DMS79 (cell line): ENCODE measurements at places on chromosomes 6 and 20.
A peak's percentile ranks its signal among the peaks of the same experiment; 100 is the strongest.

DNA sequence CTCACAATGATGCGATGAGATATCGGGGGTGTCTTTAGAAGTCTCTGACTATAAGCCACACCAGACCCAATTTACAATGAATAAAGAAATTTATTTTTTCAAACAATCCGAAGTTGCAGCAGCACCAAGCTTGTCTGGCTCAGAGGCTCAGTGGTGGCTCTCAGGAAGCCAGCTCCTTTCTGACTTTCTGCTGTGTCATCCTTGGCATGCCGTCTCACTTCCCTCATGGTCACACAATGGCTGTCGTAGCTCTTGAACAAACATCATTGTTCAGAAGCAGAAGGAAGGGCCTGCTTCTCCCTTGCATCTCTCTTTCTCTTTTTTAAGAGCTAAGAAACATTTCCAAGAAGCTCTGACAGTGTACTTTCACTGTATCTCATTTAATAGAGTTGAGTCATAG, 299.0 kb downstream of the DOK5 start:
- no peak for DNase-seq

DNA sequence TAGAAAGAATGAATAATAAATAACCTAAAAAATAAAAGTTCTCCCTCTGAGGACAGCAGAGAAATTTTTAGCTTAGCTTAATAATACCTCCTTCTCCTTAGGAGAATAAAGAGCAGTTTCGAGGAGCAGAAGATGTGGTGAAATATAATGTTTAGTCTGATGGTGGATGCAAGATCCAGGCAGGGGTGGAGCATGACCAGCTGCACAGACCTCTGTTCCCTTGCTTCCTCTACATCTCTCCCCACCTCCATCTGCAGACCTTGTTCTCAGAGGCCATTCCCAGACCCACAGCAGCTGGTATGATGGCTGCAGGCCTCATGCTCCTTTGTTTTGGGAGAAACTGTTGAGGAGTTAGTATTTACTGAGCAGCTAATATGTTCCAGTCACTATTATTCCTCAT, 1.5 kb downstream of the BTN3A2 start:
- DNase-seq, result no peak

- peak; percentile 2 for DNase-seq
Measured at GRCh38 chr6:4281341-4282293, 146.2 kb upstream of the ECI2 start.

GRCh38 chr6:51495610-51496396, 591.6 kb downstream of the PKHD1 start:
- DNase-seq, result no peak

- peak; percentile 79 for DNase-seq
Measured at GRCh38 chr6:33696548-33697518, 14.7 kb downstream of the UQCC2 start.

- DNase-seq, result no peak
Measured at GRCh38 chr20:10854976-10855375, 181.2 kb upstream of the JAG1 start.

DNA sequence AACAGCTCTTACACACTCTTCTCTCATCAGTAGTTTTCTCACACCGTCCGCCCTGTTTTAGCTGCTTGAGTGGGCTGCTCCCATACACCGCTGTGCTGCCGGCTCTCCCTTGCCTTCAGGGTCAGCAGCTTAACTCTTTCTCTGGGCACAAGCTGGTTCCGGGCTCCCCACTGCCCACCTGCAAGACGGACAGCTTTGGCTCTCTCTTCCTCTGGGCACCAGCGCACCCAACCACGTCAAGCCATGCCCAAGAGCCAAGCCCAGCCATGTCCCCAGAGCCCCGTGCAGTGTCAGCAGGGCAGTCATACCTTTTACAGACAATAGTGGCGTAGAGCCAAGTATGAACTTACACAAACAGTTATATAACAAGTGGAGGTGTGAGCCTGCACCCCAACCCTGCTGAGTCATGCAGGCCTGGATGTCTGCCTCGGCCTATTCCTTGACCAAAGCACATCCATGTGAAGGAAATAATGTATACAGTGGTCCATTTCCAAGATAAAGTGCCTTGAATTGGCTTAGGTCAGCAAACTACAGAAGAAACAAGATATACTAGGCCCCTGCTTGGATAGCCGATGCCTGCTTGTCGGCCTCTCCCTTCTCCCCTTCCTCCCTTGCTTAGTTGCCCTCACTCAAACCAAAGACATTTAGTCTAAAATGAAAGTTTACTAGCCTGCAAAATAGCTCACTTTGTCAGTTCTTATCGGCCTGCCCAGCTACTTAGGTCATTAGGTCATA, 89.3 kb downstream of the JPH2 start:
- DNase-seq, result no peak

- no peak for DNase-seq
Measured at GRCh38 chr20:63737945-63738686, 1.5 kb upstream of the SLC2A4RG start.

DNA sequence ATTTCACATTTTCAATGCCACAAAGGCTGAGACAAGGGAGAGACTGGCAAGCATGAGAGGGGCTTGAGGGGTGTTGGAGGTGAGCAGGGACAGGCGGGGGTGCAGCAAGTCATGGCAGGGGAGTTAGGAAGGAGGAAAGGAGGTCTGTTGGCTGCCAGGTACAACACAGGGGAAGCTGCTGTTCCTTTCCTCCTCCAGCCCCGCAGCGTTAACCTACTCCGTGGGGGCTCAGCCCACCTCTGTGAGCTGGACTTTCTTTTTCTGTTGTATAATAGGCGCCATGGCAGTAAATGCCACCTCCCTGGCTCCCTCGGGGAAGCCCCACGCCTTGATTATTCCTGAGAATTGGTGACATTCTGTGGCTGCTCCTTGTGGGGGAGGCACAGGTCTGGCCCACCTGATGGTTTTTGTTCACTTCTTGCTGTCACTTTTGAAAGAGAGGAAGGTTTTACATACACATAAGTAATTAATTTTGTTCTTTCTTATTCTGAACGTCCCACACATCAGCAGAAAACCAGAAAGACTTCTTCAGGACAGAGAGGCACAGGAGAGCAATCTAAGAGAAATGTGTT, 293.2 kb downstream of the TSHZ2 start:
- no peak for DNase-seq

- DNase-seq, result no peak
Measured at GRCh38 chr20:18188434-18188833, 50.8 kb downstream of the KAT14 start.

DNA sequence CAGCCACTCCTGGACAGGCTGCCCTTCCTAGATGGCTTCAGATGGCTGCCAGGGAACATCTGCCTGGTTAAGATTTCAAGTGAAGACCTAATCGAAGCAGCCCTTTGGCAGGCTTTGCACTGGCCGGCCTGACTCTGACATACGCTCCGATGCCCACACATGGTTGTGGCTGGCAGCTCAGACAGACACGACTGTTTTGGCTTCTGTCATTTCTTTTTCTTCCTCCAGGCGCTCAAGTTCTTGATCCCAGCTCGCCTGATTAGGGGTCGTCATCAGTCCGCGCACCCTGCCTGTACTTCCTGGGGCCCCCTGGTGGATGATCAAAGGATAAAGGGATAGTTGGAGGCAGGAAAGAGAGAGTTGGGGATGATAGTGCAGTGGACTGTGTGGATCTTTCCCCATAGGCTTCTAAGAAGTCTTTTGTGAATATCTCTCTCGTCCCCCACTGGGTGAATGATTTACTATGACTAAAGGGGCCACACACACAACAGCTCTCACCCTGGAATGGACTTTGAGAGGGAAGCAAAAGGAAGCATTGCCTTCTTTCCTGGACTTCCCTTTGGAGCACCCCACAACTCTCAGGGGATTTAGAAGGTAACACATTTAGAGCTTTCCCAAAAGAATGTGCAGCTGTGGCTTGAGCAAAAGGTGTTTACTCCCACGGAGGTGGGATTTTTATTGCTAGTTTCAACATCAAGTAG, 21.4 kb upstream of the TRAM2 start:
- no peak for DNase-seq

DNA sequence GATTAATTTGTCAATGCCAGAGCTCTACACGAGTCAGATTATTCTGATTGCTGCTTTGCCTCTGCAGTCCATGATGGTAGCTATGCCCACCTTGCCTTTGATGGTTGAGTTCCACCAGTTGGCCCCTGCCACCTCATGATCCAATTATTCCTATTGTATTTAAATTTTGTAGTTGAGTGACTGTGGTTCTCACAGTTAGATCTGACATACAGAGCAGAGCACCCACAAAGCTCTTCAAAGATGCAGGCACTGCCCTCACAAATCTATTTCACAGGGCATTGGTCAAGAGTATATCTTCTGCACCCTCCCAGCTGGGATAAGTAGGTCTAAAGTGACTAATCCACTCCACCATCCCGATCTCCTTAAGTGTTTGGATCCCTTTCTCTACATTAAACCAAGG, 318.8 kb downstream of the EYA4 start:
- DNase-seq, result no peak

- DNase-seq, result no peak
Measured at GRCh38 chr6:111201764-111202163, 114.5 kb downstream of the SLC16A10 start.

GRCh38 chr6:168469521-168469920, 28.5 kb downstream of the SMOC2 start:
- no peak for DNase-seq

DNA sequence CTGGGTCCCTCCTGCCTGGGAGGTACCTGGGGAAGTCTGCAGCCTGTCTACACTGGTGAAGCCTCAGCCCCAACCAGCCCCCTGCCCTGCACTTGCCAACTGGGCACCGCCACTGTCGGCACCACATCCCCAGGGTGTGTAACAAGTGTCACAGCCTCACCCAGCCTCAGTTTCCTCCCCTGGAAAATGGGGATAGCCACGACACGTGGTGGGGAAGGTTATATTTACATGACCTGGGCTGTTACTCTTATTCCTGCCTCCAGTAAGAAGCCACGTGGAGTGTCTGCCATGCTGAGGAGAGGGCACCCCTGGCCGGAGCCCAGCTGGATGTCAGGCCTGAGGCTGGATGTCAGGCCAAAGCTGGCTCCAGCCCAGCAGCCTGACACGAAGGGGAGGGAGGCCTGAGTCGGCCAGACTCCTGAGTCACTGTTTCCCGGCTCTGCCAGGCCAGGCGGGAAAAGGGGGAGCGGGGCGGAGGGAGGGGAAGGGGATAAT, 44.9 kb downstream of the SNAI1 start:
- no peak for DNase-seq

GRCh38 chr20:53037621-53038020, 65.5 kb downstream of the TSHZ2 start:
- DNase-seq, result no peak

GRCh38 chr6:28553986-28554881, 28.6 kb downstream of the GPX5 start:
- no peak for DNase-seq

GRCh38 chr6:152605342-152605741, 31.8 kb downstream of the SYNE1 start:
- no peak for DNase-seq

- no peak for DNase-seq
Measured at GRCh38 chr20:44431502-44432234, 44.0 kb upstream of the TTPAL start.

DNA sequence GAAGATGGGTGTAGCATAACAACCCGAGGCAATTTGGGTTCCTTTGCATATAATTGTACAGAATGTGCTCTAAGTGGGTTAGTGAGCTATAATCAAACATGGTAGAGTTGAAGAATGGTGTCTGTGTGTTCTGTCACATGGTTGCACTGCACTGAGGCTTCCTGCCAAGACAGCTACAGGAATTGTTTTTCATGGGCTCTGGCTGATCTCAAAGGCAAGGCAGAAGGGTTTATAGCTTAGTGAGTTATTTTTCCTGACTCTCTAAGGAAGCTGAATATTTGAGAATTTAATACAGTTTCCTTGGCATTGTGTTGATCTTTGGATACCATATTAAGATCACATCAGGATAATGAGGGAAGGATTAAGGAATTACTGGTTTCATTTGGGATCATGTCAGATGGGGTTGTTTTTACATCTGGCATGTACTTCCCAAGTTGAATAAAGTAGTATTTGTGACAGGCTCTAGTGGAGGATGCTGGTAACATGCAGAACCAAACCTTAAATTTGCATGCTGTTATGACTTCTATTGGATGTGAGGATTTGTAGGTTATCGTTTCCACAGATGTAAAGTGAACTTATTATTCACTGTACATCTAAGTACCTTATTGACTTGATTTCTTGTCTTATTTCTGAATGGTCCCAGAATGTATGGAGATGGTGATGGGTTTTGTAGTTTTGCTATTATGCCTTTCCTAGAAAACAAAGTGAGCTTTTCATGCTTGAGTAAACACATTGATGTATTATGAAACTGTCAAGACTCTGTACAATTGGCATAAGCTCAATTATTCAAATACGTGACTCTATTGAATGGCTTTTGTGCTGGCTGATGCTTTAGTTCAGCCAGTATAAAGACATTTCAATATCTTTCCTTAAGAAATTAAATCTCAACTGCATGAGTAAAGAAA, 43.3 kb downstream of the LRRC1 start:
- no peak for DNase-seq

DNA sequence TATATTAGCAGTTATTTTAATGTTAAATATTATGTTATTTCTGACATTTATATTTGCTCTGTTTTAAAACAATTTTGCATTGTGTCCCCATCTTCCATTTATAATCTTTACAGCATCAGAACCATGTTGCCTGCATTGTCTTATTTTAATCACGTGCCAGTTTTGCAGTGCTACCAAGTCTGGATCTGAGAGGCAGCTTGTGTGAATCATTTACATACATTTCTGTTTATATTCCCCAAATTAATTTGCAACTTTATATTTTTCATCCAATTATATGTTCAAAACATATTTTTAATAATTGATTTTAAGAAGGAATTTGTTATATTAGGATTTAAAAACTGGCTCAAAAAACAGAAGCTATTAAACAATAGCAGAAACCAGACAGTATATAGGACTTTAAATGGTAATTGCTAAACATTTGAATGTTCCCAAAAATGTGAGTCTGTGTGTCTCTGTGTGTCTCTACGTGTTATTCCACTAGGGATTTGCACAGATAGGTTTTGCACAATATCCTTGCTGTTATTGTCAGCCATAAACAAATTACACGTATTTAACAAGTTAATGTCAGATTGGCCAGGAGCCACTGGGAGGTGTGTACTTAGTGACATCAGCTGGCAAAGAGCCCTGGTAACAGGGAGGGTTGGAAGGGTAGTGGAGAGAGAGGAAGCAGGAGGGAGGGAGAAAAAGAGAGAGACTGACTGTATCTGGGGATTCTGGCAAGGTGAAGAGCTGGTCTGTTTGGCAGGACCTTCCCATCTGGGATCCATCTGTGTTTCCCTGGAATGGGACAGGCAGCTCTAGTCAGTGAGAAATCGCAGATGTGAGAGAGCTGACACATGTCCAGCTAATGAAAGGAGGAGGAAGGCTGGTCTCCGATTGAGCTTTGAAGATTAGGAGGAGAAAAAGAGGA, 72.1 kb downstream of the CBFA2T2 start:
- peak; percentile 61 for DNase-seq

DNA sequence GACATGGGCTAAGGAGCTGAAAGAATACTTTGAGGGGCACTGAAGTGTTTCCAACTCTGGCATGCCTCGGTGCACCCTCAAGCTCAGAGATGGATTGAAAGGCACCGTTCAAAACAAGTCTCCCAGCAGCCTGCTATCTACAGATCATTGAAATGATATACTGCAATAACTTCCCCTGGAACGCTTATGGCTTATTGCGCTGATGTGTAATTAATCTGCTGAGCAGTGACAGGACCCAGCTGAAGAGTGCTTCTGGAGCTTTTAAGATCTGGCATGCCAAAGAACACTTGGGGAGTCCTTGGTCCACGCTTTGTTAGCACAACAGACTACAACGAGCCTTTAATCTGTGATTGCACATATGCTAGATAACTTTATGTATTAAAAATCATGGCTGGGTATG, 708.2 kb downstream of the PRKN start:
- no peak for DNase-seq
